ENCODE measurements at places on chromosomes 4 and X.

GRCh38 chr4:85961887-85962286, 398.0 kb downstream of the MAPK10 start:
- DNase-seq = no peak

DNA sequence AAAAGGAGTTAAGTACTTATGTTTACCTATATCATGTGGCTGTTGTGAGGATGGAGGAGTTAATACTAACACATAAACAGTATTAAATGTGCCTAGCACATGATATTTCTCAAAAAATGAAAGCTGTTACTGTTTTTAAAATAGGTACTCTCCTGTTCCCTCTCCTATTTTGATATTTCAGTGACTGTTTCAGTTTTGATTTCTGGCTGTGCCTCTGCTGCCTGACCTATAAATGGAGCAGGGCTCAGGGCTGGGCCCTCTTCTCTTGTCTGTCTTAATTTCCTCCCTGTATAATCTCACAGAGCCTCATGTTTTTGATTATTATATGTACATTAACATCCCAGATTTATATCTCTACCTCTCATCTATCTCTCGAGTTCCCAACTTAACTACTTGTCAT, 93.3 kb downstream of the UGT8 start:
- DNase-seq = no peak

- DNase-seq = peak; percentile 58
Observed at GRCh38 chr4:144174401-144175067, 34.0 kb upstream of the GYPA start.

GRCh38 chrX:110004731-110005369, 1.9 kb downstream of the TMEM164 start:
- peak; percentile 22 for DNase-seq

DNA sequence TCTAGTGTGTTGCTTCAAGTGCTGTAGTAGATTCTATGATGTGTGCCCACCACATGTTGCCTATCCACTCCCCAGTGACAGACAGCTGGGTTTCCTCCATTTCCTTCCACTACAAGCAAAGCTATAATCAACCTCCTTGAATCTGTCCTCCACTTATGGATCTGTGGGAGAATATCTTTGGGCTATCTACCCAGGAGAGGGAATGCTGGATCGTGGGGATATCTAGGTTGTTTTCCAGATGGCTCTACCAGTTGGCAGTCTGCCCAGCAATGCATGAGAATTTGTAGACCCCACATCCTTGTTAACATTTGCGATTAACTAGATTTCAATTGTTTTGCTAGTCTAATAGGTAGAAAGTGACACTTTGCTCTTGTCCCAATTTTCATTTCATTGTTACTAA, 10.3 kb downstream of the NMU start:
- no peak for DNase-seq

GRCh38 chrX:38970074-38970473, 168.8 kb downstream of the MID1IP1 start:
- DNase-seq = no peak

DNA sequence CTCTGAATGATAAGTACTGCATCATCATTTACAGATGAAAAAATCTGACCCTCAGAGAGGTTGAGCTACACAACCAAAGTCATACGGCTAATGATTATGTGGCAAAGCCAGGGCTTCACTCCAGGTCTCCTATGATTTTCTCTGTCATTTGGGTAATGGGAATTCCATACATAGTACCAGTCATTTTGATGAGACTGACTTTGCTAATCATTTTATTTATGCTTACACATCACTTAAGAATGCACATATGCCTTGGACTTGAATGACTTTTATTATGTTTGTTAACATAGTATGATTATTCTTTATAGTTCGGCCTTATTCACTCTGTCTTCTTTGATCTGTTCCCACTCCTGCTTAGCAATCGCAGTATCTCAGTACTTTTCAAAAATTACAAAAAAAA, 255.1 kb upstream of the GPRIN3 start:
- DNase-seq = no peak

- DNase-seq = peak; percentile 54
Observed at GRCh38 chrX:154458116-154458953, at the start of gene PLXNA3. Gene PLXNA3 (plus strand): TSS chrX:154458281. CDS start chrX:154460184, 1,903 bp downstream.

GRCh38 chr4:149523039-149523438, 292.6 kb downstream of the IQCM start:
- DNase-seq = peak; percentile 32

DNA sequence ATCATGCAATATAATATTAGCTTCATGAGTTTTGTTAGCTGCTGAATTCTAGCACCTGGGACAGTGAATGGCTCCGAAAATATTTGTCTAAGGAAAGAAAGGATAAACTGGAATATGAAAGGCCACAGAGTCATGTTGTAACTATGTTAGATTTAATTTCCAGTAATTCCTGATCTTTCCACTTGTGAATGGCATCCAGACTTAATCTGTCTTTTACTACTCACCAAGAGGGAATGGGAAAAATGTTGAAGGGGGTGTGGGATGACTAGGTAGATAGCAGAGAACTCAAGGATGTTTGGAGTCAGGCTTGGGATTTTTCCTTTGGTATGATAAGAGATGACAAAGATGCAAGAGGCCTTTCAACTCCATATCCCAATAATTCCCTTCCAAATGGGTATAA, 9.4 kb downstream of the ADH6 start:
- DNase-seq = no peak

DNA sequence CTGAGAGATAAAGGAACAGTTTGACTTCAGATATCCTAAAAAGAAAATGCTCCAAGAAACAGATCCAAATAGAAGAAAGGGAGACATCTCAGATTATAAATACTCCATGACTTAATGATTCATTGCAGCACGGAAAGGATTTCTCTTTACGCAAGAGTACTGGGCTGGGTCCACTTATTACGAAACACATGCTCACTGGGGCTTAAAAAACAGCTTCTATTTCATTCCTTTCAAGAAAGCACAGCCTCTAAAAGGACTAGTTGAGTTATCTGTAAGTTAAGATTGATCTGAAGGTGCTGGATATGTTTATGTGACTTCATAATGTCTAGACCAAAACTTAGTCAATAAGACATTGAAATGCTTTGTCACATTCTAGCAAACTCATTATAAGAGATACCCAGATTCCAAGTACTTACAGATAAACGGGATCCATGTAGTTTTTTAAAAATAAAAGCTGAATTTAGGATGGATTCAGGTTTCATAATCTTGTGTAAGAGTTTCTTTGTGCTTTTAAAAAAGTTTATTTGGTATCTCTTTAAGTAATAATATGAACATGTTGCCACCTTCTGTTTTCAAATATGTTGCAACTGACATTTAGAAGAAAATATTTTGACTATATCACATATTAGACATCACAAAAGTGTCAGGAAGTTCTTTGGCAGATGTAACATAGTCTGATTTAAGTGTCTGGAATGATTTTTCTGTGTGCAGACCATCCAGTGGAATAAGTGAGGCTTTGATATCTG, 109.5 kb upstream of the MYOZ2 start:
- no peak for DNase-seq

GRCh38 chrX:10049236-10049635, 82.1 kb downstream of the CLDN34 start:
- DNase-seq = no peak

DNA sequence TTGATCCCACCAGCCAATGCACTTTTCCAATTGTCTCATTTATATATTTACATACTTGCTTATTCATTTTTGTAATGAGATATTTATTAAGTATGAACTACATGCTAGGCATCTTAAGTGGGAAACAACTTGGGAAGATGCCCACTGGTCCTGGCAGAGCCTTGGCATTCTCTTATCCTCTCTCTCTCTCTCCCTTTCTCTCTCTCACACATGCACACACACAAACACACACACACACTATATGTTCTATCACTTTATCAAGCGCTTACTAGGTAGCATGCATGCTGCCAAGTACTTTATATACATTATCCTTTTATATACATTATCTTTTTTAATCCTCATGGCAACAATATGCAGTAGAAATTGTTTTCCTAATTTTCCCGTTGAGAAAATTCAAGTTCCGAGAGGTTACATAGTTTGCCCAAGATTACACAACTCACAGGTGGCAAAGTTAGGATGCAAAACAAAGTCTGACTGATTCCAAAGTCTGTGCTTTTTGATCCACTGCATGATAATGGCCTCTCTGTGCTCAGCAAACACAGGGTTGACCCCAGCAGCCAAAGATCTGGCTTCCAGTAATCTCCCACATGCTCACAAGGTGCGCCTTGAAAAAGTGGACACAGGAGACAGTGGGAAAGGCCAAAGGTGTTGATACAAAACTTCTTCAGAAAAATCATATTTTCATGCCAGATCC, 173.1 kb upstream of the KLF3 start:
- no peak for DNase-seq

DNA sequence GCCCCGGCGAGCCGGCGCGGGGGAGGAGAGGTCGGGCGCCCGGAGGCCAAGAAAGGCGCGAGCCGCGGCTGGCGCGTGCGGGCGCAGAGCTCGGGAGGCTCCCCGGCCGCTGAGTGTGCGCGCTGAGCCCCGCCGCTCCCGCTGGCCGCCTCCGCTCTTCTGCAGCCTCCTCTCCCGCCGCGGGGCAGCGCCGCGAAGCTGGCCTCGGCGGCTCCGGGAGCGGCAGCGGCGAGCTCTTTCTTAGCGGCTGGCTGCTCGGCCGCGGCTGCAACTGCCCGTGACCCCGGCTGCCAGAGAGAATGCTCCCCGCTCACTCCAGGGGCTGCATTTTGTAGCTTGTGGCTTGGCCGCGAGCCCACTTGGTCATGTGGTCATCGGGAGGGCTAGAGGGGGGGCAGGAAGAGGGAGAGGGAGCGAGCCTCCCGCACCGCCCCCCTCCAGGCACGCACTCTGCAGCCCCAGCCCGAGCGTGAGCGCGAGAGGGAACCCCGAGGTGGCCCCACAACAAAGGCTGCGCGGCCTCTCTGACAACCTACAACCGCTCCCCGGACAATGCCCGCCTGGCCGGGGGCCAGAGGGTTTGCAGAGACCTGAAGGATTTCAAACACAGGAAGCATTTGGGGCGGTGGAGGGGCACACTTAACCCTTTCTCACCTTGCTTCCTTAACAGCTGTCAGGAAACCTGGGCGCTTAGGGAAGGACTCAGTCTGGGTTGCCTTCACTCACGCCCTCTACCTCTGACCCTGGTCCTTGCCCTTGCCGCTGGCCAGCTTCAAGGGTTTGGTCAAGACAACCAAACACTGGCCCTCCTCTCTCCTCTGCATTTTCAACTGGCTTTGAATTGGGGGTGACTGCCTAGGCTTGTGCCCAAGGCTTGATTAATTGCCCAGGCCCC, at the start of gene APLN:
Gene APLN, minus strand, starts transcription at position 305 of the 895 bp plus-strand sequence. CDS start 326 bp downstream, outside the sequence.
- DNase-seq = peak; percentile 63

GRCh38 chrX:130916636-130917422, 13.8 kb upstream of the ENOX2 start:
- peak; percentile 65 for DNase-seq

DNA sequence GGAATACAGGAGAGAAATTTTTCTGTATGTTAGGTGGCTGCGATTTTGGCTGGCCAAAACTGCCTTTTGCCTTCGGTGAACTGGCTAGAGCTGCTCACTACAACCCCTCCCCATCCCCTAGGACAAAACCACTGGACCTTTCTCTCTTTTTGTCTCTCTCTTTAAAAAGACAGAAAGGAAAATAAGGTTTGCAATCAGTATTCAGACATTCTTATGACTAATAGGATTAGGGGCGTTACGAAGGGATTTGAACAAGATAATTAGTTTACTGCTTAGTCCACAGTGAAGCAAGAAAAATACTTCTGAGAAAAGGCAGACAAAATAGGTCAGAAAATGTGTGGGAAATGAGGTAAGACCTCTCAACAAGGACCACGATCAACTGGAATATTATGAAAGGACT, 180.4 kb downstream of the SLIT2 start:
- peak; percentile 76 for DNase-seq

DNA sequence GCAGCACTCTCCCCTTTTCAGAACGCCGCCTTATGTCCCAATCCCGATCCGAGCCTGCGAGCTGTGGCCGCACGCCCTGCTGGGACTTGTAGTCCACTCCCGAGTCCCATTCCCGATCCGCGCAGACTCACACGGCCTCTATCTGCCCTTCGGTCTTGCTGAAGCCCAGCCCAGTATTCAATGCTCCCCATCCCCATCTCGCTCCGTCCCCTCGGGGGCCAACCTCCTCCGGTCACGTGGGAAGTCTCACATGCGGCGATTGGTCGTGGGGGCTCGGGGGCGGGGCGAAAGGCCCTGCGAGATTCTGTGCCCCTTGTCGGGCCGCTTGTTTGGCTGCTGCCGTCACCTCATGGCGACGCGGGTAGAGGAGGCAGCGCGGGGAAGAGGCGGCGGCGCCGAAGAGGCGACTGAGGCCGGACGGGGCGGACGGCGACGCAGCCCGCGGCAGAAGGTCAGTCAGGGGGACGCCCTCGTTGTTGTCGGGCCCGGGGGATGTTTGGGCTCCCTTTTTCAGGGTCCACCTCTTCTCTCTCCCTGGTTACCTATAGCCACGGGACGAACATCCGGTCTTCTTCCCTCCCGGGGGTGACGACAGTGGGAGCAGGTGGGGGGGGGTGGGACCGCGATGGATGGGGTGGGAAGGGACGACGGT, at the start of gene TXLNG:
Gene TXLNG, plus strand, starts transcription at position 328 of the 652 bp plus-strand sequence. Its CDS starts 22 bp downstream, at position 350.
- DNase-seq = peak; percentile 100

DNA sequence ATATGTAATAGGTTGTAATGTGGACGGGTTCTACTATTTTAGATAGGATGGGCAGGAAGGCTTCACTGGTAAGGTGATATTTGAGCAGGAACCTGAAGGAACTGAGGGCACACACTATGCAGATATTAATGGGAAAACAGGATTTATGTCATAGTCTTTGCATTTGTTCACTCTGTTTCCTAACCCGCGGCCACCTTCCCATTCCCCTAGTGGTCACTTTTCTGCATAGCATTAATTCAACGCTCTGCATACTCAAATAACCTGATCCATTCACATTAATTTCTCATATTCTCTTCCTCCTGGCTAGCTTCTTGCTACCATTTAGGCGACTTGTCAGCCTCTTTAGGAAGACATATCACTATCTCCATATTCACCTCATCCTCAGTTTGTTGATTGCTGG, 61.5 kb downstream of the GSPT2 start:
- no peak for DNase-seq

DNA sequence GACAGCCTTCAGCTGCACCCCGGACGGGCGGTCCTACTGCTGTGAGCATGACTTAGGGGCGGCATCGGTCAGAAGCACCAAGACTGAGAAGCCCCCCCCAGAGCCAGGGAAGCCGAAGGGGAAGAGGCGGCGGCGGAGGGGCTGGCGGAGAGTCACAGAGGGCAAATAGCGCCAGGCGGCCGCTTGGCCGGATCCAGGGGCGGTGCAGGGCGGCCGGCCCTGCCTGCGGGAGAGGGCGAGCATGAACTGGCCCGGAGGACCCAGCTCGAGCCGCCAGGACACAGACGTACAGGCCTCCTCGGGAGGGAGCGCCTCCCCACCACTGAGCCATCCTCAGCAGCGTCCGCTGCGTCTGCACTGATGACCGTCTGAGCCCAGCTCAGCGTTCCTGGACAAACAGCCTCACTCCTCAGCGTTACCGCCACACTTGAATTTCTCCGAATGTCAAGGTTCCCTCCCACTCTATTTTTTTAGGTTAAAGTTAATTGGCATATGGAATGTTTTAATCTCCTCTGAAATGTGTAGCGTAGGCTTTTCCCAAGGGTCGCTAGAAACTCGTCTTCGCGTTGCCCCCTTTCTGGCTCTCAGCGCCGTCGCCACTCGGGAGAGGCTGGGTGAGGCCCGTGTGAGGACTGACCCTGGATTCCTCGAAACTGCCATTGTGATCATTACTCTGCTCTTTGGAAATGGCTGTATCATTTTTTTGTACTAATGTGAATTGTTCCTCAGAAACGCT, 29.9 kb downstream of the NELFA start:
- no peak for DNase-seq
